Brain pericyte (primary cell): ENCODE measurements at places on chromosomes 4 and X.
A peak's percentile ranks its signal among the peaks of the same experiment; 100 is the strongest.

DNA sequence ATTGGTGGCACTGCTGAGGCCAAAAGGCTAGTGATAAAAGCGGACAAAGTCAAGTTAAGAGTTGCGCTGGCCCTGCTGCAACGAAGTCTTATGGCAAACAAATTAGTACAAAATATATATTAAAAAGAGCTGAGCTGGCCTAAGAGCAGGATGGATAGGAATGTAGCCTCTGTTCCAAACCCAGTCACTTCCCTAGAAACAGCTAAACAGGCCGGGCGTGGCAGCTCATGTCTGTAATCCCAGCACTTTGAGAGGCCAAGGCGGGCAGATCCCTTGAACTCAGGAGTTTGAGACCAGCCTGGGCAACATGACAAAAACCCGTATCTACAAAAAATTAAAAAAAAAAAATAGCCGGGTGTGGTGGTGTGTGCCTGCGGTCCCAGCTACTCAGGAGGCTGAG, 32.4 kb upstream of the UGDH start:
- DNase-seq, result no peak

- DNase-seq, result no peak
These were observed 113.9 kb downstream of the AGTR2 start for GRCh38 chrX:116284400-116284799.

GRCh38 chrX:71814123-71814912, 51.2 kb downstream of the CXorf49B start:
- DNase-seq, result no peak

- DNase-seq, result no peak
These were observed 798.1 kb downstream of the PDHA2 start for GRCh38 chr4:96637971-96638412.

DNA sequence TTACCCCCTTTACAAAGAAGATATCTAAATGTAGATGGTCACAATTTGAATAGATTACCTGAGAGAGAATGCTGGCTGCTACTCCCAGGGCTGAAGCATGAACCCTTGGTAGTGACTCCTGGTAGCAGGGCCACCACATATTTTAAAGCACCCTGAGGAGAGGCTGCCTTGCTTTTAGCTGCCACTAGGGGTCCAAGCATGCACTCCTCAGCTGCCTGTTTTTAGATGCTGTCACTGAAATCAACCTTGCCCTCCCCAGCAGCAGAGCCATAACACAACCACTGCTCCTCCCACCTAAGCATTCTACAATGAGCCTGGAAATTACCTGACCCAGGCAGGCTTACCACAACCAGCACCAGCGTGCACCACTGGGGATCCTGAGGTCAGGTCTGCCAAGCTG, 850.9 kb downstream of the FAM133A start:
- DNase-seq, result no peak

DNA sequence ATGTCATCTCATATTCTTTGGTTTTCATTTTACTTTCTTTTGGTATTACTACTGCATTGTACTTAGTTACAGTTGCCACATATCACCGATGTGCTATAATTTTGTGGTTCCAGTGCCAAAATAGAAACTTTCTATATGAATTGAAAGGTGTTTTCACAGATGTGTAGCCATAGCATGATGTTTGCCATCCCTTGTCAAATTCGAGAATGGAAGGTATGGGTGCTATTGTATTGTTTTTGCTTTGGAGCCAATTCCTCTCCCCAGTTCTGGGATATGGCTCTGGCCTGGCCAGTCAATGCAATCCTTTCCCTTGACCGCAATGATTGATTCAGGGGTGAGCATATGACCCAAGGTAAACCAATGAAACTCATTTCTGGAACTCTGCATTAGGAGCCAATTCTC, 86.2 kb upstream of the RPS6KA3 start:
- no peak for DNase-seq

DNA sequence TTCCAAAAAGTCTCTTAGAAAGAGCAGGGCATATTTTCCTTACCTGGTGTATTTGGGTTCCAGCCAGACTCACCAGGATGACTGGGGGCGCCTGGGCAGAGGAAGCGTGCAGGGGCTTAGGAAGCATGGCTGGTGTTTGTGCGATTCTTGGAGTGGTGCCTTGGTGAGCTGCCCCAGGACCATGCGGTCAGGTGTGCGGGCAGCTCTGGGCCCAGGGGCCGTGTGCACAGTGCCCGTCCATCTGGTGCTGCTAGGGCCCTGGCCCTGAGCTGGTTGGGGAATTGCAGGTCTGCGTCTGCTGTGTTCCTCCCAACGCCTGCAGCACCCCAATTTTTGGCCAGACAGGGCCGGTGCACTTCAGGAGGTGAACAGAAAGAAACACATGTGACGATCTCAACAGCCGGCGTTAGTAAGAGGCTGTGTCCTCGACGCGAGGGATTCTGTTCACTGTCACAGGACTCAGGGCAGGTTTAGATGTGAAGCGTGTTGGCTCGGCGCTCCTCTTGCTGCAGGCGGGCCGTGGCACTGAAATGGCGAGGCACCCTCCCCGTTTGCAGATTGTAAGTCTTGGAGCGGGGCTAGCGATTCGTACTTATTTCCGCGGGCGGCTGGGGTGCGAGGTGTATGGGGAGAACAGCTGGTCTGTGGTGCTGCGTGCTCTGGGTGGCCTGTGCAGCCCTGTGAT, 15.2 kb downstream of the RGS12 start:
- no peak for DNase-seq

- DNase-seq, result no peak
These were observed 2.0 kb downstream of the NUDT11 start for GRCh38 chrX:51494409-51494808.

- DNase-seq, result no peak
These were observed 23.0 kb downstream of the HTRA3 start for GRCh38 chr4:8292478-8293107.

- no peak for DNase-seq
These were observed 468.6 kb downstream of the INPP4B start for GRCh38 chr4:142377342-142378091.

GRCh38 chr4:148515248-148515647, 73.0 kb upstream of the NR3C2 start:
- no peak for DNase-seq

DNA sequence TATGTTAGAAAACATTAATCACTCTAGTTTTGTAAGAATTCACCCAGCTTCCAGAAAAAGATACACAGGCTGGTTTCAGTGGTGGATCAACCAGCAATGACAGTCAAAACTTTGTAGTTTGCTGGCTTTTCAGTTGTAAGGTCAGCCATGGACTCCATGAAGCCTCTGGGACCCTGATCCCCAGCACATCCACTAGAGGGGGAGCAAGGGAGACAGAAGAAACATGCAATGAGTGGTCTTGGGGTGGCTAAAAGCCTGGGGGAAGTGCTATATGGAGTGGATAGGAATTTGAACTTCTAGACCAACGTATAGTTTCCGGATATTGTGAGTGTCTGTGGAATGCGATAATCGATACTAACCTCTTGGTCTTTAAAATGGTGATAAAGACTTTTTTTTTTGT, 72.7 kb downstream of the AFF2 start:
- no peak for DNase-seq

- DNase-seq, result no peak
These were observed 171.5 kb upstream of the DIPK2B start for GRCh38 chrX:45372151-45372550.

GRCh38 chr4:83677656-83678055, 141.7 kb downstream of the GPAT3 start:
- DNase-seq, result no peak

GRCh38 chr4:176443646-176444409, 124.1 kb downstream of the SPCS3 start:
- DNase-seq, result no peak

DNA sequence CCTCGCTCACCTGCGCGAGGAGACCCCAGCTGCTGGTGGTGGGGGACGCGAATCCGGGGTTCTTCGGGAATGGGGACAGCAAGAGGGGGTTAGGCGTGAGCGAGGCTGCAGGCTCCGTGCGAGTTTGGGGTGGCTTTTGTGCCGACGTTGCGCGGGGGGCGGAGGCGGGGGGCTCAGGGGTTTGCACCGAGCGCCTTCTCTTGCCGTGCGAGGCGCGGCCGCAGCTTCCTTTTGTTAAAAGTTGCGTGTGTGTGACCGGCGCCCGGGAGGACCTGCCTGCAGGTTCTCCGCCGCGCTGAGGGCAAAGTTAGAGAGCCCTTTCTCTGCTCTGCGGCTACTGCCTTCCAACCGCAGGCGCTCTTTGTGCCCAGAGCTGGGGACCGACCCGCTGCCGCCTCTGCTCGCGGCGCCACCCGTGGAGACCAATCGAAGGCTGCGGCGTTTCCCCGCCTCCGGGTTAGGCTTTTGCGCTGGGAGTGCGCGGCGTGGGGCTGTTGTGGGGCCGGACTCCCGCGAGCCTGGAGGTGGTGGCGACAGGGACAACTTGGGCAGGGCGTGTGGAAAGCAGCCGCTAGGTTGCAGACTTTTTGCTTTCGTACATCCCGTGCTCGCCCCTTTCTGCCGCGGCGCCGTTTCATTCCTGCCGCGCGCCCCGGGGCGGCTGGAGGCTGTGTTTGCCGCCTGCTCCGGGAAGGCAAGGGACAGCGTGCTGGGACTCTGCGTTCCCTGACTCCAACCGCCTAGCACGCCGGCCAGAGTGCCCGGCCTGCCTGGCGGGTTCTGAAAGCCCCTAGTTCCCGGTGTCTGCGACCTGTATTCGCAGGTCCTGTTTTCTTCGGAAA, 716 bp downstream of the KIT start:
- DNase-seq, result no peak

DNA sequence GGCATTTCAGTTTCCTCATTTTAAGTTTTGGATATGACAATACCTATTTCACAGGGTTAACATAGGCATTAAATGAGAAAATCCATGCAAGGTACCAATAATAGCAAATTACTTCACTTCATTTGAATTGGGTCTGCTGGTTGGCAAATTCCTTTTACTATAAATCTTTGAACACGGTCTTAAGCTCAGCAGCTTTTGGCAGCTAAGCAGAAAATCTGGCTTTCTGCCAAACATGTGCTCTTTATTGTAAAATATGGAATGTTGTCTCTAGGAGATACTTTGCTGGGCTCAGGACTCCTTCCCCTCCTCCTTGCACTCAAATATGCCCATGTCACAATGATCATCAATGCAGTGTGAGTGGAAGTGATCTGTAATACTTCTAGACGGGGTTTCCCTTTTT, 16.8 kb upstream of the DMP1 start:
- DNase-seq, result peak; percentile 25

- no peak for DNase-seq
These were observed 3.4 kb upstream of the ATP11C start for GRCh38 chrX:139936259-139936658.

GRCh38 chr4:99817309-99817890, 773 bp downstream of the DAPP1 start:
- no peak for DNase-seq

DNA sequence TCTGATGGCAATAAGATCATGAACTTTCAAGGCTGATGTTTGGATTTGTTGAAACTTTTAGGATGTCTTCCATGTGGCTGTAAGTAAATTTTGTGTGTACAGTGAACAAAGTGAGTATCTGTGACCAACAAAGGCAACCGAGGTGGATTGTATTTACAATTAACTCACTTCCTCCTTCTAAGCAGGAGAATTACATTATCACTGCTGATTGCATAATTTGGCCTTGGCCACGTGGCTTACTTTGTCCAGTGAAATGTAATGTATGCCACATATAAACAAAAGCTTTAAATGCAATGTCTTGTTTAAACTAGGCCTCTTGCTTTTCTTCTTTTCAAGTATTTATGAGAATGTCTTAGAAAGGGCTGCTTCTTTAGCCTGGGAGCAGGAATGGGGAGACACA, 66.3 kb upstream of the MAD2L1 start:
- no peak for DNase-seq

DNA sequence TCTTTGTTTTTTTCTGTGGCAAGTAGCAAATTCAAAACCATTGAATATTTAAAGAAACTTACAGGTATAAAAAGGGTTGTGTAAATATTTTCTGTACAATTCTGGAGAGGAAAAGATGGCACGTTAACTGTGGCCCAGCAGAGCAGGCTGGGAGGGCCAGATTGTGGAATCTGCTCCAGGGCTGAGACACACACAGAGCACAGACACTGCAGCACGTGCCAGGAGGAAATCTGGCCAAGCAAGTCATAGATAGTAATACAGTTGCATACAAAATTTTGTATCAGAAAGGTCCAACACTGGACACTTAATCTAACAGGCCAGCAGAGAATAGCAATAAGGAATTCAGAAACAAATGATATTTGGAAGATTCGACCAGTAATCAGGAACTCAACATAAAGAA, 763.7 kb downstream of the PDHA2 start:
- DNase-seq, result no peak

- no peak for DNase-seq
These were observed 239.2 kb downstream of the ARHGAP10 start for GRCh38 chr4:147971116-147971515.

GRCh38 chrX:32877592-32877991, 333.8 kb downstream of the DMD start:
- DNase-seq, result no peak

DNA sequence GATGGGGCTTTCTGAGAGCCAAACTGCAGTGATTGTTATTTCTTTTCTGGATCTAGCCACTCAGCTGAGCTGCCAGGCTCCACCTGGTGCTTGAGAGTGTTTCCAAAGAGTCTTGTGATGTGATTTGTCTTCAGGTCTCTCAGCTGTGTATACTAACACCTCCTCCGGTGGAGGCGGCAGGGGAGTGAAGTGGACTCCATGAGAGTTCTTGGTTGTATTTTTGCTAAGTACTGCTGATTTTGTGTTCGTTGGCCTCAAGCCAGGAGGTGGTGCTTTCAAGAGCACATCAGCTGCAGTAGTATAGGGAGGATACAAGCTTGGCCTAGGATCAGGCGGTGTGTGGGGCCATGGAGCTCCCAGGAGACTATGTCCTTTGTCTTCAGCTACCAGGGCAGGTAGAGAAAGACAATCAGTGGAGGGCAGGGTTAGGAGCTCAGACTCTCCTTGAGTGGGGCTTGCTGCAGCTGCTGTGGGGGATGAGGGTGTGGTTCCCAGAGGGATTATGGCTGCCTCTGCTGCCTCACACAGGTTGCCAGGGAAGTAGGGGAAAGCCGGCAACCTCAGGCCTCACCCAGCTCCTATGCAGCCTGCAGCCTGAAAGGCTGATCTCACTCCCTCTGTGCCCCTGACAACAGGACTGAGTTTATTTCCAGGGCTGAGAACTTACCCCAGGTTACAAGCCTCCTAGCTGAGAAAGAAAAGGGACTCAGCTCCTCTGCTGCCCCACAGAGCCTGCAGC, 62.4 kb downstream of the NPFFR2 start:
- no peak for DNase-seq

DNA sequence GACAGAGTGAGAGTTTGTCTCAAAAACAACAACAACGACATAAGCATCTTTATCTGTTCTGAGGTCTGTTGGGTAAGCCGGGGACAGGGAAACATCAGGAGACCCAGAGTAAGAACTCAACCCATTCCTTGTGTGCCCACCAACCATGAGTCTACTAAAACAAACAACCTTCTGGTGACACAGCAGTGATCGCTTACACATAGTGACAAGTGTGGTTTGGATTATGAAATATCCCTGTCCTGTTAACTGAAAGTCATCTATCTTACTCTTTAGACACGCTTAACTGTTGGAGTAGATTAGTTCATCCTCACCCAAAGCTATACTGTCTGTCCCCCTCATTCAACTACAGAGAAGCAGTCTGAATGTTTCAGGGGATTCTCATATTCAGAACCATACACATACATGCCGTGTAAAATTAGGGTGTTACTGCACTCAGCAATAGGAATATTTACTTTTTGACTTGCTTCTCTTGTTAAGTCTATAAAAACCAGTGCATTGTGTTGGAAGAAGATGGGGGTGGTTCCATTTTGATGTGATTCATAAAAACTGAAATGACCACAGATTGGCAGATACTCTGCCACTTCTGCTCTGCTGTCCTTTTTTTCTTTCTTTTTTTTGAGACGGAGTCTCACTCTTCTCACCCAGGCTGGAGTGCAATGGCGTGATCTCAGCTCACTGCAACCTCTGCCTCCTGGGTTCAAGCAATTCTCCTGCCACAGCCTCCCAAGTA, 27.4 kb downstream of the PHKA2 start:
- DNase-seq, result no peak
